ENCODE measurements at places on chromosomes 6 and 20.

DNA sequence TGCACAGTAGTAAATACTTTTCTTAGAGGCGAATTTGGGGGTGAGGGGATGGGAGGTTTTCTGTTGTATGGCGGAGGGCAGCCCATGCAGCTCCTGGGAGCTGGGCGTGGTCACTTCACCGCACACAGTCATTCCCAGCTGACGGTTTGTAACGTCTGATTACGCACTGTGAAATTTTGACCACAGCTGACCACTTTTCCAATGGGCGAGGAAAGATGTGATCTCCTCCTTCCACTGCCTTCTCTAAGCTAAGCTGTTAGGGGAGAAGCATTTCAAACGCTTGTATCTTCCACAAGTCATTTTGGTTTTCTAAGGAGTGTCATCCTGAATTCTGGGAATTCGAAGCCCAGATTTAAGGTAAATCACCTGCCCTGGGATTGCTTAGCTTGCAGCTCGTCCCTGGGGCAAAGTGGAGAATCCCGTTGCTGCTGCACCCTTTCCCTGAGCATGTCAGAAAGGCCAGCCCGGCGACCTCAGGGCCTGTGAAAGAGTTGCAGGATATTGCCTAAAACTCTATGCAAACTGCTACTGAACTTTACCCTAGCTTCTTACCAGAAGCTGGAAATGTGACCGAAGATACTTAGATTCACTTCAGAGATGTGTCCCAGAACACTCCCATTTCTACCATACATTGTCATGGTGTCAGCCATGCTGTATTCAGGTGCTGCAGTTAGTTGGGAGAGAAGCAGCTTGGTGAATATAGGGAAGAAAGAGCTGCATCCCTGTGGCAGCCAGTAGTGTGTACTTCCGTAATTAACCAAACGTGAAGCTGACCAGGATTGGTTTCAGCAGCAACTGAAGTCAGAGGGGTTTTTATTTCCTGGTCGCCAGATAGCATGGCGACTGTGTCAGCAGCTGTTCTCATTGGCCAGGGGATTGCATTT, 58.9 kb downstream of the RREB1 start:
- DNase-seq: no peak

- DNase-seq: no peak
Observed at GRCh38 chr20:1833728-1834726, 61.2 kb upstream of the SIRPA start.

DNA sequence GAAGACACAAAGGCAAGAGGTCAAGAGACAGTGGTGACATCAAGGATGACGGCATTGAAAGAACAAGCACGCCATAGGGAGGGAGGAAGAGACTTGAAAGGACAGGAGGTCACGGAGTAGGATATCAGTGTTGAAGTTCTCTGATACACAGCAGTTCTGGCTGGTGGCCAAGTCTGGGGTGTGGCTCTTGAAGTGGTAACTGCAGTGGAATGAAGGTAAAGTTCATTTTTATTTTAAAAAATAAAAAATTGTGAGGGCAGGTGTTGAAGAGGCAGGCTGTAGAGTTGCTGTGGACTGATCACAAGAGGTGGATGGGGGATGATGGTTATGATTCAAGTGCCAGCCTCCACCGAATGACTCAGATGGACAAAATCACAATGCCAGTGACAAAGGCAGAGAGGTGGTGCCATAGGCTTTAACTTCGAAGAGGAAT, 53.2 kb upstream of the BMP2 start:
- no peak for DNase-seq

DNA sequence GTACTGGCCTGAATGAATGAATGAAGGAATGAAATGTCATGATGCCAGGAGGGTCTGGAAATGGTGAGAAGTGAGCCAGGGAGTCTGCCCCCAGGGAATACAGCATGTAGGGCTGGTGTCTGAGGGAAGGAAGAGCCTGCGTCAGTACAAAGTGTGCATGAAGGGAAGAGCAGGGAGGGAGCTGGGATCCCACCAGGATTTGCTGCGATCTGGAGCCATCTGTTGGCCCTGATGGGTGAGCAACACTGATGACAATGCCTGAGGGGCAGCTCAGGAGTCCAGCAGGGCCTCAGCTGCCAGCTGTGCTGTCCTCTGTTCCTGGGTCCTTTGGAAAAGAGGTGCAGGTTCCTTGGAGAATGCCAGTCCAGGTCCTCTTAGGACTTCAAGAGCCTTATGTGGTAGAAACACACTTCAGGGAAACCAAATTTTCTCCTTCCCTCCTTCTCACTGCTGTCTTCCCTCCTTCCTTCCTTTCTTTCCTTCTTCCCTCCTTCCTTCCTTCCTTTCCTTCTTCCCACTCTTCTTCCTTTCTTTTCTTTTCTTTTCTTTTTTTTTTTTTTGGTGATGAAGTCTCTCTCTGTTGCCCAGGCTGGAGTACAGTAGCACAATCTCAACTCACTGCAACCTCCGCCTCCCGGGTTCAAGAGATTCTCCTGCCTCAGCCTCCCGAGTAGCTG, 11.5 kb downstream of the BPI start:
- no peak for DNase-seq
